ENCODE measurements at places on chromosomes 6 and 20.

DNA sequence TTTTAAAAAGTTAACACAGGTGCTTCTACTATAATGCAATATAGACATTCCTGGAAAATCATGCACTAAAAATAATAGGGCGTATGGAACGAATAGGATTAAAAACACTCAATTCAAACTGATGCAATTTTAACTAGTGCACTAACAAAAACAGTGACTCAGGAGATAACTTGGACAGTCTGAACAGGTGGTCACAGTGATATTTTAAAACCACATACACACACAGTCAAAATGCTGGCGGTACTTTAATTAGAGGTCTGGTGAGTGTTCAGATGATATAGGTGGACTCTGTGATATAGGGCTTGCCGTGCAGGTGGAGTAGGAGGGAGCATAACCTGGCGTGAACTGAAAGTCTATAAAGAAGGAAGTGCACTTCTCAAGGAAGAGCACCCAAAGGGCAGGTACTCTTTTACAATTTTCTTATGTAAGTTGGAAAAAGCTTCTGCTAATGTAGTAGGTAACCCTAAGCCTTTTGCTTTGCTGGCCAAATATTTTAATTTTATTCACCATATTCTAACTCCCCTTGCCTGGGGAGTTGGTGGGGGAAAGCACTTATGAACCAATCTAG is 41.9 kb upstream of the PLN start:
- no peak for DNase-seq

GRCh38 chr6:43809417-43810305 is 39.6 kb downstream of the VEGFA start:
- DNase-seq = no peak

DNA sequence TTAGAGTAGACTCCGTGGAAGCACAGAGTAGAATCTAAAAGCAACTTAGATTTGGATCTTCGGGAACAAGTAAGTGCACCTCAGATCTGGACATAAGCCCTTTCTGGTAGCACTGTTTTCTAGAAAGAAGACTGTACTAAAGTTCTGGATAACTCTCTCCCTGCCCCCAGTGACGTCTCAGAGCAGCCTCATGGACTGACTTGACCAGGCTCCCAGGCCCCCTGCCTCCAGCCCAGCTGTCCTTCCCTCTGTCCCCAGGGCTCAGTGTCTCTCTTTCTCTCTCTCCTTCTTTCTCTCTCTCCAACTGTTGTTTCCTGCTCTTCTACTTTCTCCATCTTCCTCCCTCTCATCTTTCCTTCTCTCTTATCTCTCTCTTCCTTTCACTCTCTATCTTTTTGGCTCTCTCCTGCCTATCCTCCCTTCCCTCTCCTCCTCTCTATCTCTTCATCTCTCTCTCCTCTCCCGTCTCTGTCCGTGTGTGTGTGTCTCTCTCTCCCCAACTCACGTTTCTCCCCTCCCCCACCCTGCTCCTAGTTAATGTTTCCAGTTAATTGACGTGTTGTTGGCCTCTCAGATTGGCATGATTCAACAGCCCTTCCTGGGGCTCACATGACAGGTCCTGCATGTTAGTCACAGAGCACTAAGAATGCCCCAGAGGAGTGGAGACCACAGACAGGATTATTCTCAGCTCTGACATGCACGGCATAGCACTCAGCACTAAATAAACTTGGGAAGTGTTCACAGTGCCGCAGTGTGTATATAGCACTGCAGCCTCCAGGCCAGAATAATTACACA is 180.4 kb upstream of the FOXQ1 start:
- no peak for DNase-seq

DNA sequence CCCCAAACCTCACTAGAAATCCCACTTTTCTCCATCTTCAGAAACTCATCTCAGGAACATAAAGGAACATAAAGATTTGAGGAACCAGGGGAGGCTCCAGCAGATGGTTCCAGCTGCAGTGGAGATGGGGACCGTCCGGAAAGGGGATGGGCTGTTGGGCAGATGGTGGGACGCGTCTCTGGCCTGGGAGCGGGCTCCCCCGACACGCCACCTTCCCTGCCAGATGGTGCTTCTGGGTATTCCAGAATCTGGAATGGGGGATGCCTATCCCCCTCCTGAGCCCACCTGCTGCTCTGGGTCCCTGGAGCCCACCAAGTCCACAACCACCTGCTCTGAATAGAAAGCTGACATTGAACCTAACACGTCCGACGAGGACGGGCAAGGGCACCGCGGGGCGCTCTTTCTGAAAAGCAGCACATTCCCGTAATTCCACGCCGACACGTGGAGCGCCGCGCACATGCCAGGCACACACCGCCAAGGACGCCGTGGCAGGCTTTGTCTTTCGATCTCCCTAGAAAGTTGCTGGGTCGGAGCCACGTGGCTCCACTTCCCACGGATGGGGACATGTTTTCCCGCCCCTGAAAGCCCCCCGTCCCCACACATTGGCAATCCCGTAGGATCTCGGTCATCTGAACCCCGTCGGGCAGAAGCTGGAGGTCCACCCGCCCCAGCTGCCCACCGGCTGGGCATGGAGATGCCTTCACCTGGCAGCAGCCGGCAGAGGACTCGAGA is 27.3 kb downstream of the SLC2A4RG start:
- no peak for DNase-seq

GRCh38 chr20:64112691-64113443 is 5.5 kb upstream of the NPBWR2 start:
- peak; percentile 43 for DNase-seq

GRCh38 chr6:165243801-165244200 is 65.6 kb downstream of the C6orf118 start:
- no peak for DNase-seq

DNA sequence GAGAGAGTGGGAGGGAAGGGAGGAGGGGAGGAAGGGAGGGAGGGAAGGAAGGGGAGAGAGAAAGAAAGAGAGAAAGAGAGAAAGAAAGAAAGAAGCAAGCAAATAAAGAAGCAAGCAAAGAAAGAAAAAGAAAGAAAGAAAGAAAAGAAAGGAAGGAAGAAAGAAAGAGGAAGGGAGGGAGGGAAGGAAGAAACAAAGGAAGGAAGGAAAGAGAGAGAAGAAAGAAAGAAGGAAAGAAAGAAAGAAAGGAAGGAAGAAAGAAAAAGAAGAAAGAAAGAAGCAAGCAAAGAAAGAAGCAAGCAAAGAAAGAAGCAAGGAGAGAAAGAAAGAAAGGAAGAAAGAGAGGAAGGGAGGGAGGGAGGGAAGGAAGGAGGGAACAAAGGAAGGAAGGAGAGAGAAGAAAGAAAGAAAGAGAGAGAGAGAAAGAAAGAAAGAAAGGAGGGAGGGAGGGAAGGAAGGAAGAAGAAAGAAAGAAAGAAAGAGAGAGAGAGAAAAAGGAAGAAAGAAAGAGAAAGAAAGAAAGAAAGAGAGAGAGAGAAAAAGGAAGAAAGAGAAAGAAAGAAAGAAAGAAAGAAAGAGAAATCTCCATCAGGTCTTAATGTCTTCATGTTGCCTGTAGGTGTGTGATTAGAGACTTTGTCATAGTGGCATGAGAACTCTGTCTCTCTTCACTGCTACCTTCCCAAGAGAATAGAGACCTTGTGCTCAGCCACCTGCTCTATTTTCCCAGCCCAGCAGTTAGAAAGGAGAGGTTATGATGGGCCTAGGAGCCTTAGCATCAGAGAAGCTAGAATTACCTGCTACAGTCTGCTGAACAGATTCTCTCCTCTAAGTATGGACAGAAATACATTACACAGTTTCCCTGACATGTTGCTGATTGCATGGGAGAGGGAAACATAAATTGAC is 5.0 kb downstream of the SEMG1 start:
- DNase-seq = no peak

- no peak for DNase-seq
Observed at GRCh38 chr20:35629427-35630145, 14.0 kb downstream of the SPAG4 start.

DNA sequence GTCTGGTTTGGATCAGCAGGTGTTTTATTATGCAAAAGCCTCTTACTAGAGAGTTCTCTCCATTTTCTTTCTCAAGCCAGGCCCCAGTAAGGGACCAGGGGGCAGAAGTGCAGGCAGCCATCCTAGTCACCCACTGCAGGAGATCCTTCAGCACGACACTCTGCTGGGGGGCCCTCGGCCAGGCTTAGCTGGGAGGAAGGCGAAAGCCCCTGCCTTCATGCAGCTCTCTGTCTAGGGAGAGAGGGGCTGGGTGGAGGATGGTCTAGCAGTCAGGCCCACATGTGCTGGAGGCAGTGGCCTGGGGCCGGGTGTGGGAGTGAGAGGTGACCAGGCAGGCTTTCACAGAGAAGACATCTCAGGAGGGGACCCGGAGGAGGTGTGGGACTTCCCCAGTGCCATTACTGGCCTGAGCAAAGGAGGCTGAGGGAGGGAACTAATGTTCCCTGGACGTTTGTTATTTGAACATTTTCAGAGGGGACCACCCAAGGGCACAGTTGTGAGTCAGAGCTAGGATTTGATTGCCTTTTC is 33.5 kb upstream of the VSTM2L start:
- peak; percentile 17 for DNase-seq

GRCh38 chr6:3746119-3746691 is 5.3 kb downstream of the PXDC1 start:
- DNase-seq = no peak

- DNase-seq = no peak
Observed at GRCh38 chr6:64123761-64124633, 488.4 kb downstream of the PHF3 start.

GRCh38 chr6:81172056-81172740 is 580.3 kb downstream of the TENT5A start:
- DNase-seq = no peak

GRCh38 chr20:20360464-20360863 is 7.4 kb upstream of the INSM1 start:
- DNase-seq = no peak

DNA sequence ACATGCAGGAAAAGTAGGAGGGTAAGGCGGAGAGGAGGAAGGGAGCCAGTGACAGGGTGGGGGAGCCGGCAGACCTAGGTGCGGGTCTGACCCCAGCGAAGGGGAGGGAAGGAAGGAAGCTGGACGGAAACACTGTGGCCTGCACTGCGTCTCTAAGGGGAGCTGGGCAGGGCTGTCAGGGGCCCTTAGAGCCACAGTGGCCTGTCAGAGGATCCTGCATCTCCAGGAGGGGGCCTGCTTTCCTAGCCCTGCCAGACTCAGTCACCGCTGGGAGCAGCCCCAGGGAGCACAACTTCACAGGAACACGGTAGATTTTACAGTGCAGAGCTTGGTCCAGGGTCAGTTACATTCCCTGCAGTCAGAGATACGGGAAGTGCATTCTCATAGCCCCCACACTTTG is 118.2 kb downstream of the PACRG start:
- DNase-seq = no peak

DNA sequence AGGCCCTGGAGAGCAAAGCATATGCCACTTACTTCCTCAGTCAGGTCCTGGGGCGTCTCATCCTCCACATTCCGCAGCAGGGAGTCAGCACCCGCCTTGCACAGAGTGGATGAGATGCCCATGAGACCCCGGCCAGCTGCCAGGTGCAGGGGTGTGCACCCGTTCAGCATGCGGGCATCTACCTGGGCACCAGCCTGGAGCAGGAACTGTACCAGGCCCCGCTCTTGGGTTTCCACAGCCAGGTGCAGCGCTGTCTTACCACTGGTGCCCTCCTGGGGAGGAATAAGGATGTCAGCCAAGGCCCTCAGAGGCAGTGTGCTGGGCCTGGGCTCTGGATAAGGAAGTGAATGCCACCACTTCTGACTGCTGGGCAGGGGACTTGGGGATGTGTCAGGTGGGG is 2.7 kb upstream of the SLC35B2 start:
- DNase-seq = no peak

DNA sequence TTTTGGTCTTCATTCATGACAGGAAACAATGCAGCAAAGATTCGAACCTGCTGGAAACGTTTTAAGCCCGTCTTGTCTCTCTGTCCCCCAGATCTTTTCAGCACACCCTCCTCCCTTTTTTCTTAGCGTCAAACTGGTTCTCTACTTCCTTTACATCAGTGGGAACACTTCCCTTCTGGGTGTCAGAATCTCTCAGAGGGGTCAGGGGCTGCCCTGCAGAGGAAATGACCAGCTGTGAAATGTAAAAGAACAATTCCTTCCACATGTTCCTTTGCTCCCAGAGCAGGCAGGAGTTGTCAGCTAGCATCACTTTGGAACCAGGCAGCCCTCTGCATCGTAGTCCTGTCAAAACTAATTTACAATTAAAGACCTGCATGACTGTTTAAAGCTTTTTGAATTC is 619.0 kb downstream of the TFAP2A start:
- DNase-seq = no peak

- DNase-seq = no peak
Observed at GRCh38 chr6:129501740-129502660, 208.0 kb downstream of the ARHGAP18 start.

DNA sequence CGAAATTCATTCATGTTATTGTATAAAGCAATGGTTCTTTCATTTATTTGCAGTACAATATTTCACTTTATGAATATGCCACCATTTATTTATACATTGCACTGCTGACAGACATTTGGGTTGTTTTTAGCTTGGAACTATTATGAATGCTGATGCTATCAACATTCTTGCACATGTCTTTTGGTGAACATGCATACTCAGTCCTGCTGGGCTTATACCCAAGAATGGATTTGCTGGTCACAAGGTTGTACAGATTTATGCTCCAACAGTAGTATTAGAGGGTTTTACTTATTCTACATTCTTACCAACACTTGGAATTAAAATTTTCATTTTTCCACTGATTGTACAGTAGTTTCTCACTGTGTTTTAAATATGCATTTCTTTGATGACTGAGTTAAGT is 126.2 kb downstream of the PTPRK start:
- DNase-seq = no peak

GRCh38 chr6:95352064-95352795 is 225.1 kb upstream of the MANEA start:
- no peak for DNase-seq

- peak; percentile 81 for DNase-seq
Observed at GRCh38 chr20:17504898-17505635, 26.1 kb downstream of the BFSP1 start.

- no peak for DNase-seq
Observed at GRCh38 chr6:43627008-43627825, 1.8 kb downstream of the GTPBP2 start.

DNA sequence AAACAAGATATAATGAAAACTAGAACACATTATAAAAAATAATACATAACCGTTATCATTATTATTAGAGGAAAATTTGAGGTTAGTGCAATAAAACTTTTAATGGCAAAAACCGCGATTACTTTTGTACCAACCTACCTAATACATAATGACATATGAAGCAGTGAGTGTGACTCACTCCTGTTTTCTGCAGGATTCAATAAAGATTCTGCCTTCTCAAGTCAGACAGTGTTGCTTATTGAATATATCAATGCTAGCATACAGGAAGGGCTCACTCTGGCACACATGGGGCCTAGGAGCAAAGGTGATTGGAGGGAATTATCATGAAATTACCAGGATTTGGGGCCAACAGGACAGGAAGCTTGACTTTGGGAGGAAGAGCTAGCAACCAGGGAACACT is 230.8 kb upstream of the CEP162 start:
- no peak for DNase-seq

GRCh38 chr20:33393609-33394008 is 7.7 kb downstream of the CDK5RAP1 start:
- no peak for DNase-seq

GRCh38 chr20:45840700-45841198 is 7.2 kb downstream of the SNX21 start:
- no peak for DNase-seq

GRCh38 chr6:100126790-100127484 is 132.9 kb upstream of the MCHR2 start:
- no peak for DNase-seq

GRCh38 chr6:55290736-55291135 is 36.5 kb upstream of the GFRAL start:
- DNase-seq = no peak

- no peak for DNase-seq
Observed at GRCh38 chr6:36844232-36845170, 5.3 kb upstream of the CPNE5 start.

Measured in H1 (cell line).